Cardiac septum (tissue), 1 donor: ENCODE measurements at places on chromosomes 3 and 15.

GRCh38 chr15:54839379-54839778, 357.4 kb downstream of the RSL24D1 start:
- DNase-seq, result no peak

DNA sequence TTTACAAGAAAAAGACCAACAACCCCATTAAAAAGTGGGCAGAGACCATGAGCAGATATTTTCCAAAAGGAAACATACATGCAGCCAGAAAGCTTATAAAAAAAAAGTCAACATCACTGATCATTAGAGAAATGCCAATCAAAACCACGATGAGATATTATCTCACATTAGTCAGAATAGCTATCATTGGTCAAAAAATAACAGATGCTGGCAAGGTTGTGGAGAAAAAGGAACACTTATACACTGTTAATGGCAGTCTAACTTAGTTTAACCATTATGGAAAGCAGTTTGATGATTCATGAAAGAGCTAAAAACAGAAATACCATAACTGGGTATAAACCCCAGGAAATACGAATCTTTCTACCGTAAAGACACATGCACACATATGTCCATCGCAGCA, 76.3 kb downstream of the SUCNR1 start:
- DNase-seq, result no peak

DNA sequence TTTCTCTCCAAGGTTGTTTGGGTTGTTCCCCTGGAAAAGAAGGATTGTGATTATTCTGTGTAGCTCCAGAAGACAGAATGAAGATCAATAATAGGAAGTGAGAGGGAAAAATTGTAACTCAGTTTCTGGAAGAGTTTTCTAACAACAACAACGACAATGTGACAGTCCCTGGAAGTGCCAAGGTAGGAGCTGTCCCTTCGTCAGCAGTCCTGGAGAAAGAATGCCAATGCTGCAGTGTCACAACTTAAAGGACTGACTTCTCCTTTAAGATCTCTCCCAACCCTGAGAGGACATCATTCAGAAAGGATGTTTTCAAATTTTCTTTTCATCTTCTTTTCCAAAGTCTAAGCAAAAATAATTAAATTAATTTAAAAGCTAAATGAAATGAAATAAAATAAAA, 136.4 kb upstream of the GAP43 start:
- DNase-seq, result no peak

DNA sequence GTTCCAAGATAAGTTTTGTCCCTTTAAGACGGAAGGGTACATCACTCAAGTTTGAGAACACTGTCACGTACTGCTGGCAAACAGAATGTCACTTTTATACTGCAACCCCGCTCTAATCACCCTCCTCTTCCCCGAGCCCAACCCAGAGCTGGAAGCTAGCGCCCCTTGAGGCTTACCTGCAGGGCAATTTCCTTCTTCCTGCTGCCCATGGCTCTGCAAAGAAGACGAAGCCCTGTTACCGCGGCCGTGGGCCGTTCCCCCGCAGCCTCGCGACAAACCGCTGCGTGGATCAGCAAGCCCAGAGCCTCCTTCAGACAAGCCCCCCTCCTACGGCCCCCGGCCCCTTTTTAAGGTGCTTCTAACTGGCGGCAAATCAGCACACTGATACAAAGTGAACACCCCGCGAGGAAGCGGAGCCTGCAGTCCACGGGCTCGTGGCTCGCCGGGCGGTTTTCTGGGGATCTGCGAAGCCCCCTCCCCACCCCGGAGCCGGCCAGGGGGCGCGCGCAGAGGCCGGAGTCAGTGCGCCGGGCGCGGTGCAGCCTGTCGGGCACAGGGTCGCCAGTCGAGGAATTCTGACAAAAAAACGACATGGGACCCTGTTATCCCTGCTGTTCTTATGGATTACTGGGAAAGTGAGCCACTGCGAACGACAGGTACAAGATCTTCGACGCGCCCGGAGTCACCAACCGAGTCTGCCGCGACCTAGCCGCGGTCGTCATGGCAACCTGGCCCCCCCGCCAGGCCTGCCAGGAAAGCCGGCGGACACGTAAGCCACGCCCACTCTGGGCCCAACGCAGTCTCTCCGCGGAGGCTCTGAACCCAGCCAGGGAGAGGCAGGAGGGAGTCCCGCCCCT, at the start of gene NME9:
NME9 (minus strand) TSS at position 725 of the 857 bp plus-strand sequence; CDS start at position 209, 516 bp downstream.
- peak; percentile 93 for DNase-seq
